ENCODE measurements at places on chromosomes 2 and 18.
A peak's percentile ranks its signal among the peaks of the same experiment; 100 is the strongest.

DNA sequence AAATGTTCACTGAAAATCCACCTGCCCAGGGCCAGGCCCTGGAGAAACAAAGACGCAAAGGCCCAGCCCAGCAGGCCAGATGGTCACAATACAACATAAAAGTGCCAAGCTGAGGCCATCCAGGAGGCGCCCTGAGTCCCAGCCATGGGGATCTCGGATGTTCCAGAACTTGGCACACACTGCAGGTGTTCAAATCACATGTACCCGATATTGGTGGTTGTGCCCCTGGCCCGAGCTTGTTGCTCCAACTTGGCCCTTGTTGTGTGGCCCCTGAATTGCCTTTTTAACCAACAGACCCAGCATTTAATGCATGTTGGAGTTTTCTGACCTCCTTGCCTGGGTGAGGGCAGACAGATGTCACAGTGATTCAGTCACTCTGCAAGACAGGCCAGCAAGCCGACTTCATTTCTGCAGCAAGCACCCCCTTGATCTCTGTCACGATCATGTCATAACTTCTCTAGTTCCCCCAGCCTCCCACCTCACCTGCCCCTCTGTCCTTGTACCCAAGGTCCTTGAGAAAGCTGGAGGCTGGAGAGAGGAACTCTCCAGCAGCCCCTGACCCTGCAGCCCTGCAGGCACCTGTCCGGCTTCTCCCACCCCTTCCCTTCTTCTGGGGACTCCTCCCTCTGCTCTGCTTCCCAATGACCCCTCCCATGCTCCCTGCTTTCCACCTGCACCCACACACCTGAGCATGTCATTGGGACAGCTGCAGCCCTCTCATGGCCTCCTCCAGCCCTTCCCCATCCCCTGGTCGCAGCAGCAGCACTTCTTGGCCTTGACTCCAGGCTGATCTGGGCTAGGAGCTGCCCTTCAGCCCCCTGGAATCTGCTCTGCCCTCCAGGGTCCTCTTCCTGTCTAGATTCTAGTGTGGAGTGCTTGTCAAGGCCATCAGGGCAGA lies 9.1 kb downstream of the NGEF start:
- DNase-seq = peak; percentile 31

- DNase-seq = no peak
These were observed 156.2 kb downstream of the WDSUB1 start for GRCh38 chr2:159130302-159130701.

- DNase-seq = no peak
These were observed 7.6 kb downstream of the GPR148 start for GRCh38 chr2:130736487-130736886.

- DNase-seq = no peak
These were observed 127.7 kb downstream of the DNAH6 start for GRCh38 chr2:84643991-84644390.

GRCh38 chr2:208017721-208018120 lies 7.6 kb downstream of the PLEKHM3 start:
- DNase-seq = no peak

DNA sequence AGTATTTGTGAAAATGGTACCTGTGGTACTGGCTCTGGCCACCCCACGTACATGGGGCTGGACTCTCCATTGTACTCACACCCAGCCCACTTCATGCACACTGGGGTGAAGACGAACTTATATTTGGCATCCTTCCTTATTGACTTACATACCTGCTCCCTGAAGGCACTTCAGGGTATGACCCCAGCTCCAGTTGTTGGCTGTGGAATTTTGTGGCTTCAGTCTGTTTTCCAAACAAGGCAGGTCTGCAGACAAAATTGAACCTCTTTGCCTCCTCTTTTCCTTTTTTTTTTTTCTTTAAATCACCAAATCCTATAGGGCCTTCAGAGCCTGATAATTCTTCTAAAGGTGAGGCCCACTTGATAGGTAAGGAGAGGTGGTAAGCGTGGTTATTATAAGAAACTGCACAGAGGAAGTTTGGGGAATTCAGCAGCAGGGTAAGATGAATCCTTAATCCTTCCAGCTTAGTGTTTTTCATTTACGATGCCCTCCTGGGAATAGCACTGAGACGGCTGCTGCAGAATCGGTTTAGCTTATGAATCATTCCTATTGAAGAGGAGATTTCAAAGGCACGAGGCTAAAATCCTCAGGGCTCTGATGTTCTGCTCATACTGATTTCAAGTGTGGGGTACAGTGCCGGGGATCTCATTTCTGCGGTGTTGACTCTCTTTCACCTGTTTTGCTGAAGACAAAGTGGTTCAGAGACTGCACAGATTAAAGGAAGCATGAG lies 55.2 kb downstream of the KIF5C start:
- no peak for DNase-seq

DNA sequence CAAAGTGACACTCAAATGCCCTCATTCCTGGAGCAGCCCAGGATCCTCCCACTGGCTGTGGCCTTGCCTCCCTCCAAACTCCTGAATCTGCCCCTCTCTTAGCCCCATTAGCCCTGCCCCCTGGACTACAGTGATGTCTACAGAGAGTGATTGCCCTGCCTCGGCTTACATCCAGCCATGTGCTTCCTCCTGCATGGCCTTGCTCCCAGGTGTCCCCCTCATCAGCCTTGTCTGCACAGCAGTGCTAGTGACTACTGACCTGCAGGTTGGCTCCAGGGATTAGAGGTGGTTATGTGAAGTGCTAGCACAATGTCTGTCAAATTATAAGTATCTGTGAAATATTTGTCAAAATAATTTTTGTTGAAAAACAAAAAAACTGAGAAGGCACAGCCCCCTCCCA lies 259.1 kb upstream of the MYT1L start:
- no peak for DNase-seq

- no peak for DNase-seq
These were observed 65.6 kb upstream of the RFX8 start for GRCh38 chr2:101540518-101540917.

GRCh38 chr2:161102770-161103450 lies 57.3 kb upstream of the TANK start:
- no peak for DNase-seq

- no peak for DNase-seq
These were observed 497.2 kb upstream of the PIK3C3 start for GRCh38 chr18:41457765-41458326.

GRCh38 chr2:121721926-121722325 lies 14.7 kb downstream of the NIFK start:
- no peak for DNase-seq

DNA sequence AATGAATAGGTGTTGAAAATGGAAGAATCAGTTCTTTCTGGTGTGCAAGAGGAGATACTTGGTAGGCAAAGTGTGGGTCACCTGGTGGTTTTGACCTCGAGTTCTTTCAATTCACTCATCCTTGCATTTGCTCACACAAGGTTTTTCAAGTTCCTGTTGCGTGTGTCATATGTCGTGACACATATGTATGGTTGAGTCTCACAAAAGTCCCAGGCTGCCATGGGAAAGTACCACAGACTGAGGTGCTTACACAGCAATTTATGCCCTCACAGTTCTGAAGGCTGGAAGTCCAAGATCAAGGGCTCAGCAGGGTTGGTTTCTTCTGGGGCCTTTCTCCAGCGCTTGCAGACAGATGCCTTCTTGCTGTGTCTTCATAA lies 64.4 kb downstream of the NCK2 start:
- no peak for DNase-seq

- DNase-seq = no peak
These were observed 12.5 kb downstream of the KCNIP3 start for GRCh38 chr2:95309599-95309998.

DNA sequence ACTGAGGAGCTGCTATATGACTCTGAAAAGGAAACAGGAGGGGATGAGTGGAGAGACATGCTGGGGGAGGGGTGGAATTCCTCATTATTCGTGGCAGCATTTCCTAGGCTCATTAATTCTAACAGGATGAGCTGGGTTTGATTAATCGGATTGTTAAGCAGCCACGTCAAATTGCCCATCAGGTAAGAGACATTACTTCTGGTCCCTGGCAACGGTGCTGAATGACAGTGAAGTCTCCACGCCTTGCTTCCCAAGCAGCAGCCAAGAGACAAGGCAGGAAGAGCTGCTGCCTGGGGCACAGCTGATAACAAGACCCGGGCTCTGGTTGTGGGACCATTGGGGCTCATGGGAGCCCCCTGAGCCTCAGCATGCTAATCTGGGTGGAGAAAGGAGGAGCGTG lies 86.6 kb downstream of the MARCHF4 start:
- no peak for DNase-seq

- DNase-seq = no peak
These were observed 342.1 kb downstream of the SLC4A3 start for GRCh38 chr2:219969508-219969907.

DNA sequence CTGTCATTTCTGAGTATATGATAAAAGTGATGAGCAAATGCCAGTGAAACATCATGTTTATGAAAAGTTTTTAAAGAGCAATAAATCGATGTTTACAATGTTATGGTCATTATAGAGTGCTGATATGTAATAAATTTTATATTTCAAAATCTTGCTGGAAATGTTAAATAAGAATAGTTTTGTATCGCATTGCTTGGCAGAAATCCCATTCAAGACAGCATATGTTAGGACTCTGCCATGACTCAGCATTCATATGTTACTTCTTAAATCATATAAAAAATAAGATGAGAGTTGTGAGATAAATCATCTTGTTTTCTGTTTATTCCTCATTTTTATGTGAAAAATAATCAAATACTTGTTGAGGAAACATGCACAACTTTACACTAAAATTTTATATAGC lies 949.9 kb upstream of the NRXN1 start:
- DNase-seq = no peak

DNA sequence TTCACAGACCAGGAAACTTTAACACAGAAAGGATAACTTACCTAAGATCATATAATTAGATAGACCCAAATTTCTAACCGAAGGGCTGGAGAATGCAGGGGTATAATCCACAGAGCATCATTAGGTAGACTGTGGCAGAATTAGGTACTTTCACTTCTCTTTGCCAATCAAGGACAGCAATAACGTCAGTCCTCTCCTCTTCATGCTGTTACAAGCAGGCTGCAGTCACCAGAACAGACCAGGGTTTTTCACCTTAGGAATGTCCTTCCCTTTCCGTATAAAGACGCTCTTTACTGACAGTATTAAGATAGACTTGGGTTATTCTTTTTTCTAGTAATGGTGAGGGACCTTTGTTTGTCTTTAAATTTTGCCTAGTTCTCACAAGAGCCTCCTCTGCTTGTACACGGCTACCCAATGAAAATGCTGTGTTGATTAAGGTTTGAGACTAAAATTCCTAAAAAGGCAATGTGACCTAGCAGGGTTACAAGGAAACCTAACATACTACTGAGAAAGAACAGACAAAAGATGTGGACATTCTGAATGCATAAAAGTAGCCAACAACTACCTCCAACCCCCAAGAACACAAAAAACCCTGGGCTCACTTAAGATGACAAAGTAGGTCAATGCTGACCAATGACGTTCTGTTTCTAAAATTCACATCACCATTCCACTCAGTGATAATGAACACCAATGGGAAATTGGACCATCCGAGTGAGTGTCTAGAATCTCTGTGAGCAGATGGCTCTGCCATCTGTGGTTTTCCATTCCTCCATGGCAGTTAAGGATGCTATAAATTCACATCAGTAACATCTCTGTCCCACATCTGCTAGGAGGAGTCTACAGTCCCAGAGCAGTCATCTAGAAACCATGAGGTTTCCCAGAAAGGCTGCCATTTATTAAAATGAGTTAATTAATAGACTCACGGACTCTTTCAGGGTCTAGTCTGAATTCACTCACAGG lies 2.1 kb downstream of the PDIA6 start:
- DNase-seq = no peak

DNA sequence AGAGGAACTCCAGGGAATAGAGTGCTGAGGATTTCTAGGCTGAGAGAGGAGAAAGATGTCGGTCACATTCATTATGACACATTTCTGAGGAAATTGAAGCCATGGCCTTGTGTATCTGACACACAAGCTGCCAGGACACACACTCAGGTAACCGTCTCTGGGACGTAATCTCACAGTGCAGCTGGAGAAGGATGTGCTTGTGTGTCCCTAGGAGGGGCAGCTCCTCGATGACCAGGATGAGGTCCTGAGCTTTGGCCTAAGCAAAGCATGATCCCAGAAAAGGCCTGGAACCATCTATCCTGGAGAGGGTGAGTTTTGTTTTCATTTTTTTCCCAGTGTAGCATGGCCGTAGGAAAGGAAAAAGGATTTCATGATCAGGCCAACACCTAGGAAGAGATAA lies 102.2 kb downstream of the CAPN13 start:
- no peak for DNase-seq

DNA sequence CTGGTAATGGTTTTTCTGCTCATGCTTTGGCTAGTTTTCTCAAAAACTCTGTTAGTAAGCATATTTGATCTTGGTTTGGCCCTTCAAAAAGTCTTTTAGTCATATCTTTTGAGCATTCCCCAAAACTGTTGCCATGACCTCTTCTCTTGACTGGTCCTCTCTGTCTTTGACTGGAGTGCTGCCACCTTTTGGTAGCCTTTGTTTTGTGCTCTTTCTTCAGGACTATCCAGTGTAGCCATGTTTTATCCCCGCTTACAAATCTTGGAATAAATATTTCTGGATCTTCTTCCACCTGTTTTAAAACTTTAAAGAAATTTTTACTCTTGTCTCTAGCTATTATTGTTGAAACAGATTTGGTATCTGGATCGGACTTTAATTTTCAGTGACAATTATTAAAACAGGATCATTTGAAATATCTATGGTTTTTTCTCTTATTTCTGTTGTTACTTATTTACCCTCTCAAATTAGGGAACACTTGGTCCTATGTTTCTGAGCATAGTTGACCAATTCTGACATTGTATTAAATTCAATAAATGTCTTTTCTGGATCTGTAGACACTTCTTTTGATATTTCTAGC lies 965 bp upstream of the ELOA2 start:
- no peak for DNase-seq

- no peak for DNase-seq
These were observed 632.2 kb downstream of the SLC4A3 start for GRCh38 chr2:220259662-220260061.

- peak; percentile 87 for DNase-seq
These were observed 12.9 kb upstream of the SNORC start for GRCh38 chr2:232857158-232857563.

DNA sequence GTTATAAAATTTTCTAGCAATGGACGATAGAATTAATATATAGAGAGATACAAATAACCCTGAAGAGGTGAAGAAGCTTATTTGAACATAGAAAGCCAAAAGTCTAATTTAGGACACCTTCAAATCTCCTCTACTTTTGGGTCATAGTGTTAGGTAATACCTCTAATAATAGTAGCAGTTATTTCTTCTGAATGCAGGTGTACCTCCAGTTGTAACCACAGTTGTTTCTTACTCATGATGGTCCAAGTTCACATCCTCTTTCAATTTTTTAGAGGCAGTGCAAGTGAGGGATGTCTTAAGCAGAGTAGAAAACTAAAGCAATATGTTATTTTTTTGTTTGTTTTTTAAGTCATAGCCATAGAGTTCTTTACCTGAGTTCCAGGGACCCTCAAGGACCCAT lies 429.5 kb downstream of the CCDC85A start:
- DNase-seq = no peak

- no peak for DNase-seq
These were observed 410 bp upstream of the TGIF1 start for GRCh38 chr18:3449512-3450011.

DNA sequence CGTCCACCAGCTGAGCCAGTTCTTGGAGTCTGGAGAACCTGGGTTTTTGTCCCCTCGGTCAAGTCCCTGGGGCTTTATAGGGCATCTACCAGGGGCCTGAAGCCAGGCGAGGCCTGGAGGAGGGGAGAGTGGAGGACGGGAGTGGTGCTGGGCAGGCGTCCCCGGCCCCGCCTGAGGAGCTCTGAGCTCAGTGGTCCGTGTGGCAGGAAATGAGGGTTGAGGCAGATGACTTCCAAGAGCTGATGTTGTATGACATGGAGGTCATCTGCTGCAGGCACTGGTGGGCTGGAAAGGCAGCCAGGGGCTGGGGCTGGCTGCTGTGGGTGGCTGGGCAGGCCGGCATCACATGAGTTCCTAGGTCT lies 118.5 kb upstream of the HS6ST1 start:
- DNase-seq = no peak

GRCh38 chr18:27049969-27050368 lies 135.1 kb downstream of the CHST9 start:
- DNase-seq = no peak

All from left lobe of liver (tissue), 2 donors.